ENCODE measurements at places on chromosomes 2 and 18.

GRCh38 chr2:137367361-137367760 lies 596.9 kb upstream of the HNMT start:
- ATAC-seq: no peak

DNA sequence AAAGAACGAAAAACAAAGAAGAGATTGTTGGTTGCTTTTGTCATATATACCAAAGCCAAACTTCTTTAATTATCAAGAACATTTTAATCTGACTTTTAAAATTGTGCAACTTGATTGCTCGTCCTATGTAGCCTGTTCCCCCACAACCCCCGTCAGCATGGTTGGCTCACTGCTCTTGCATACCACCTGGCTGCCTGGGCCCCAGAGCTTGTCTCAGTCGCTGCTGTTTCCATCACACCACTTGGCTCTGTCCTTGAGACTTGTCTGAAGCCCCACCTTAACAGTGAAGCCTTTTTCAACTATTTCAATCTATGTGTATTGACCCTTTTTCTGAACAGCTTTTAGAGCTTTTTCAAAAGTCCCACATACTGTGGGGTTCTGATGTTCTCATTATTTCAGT lies 270.8 kb downstream of the ZNF407 start:
- ATAC-seq: no peak

- ATAC-seq: no peak
Measured at GRCh38 chr2:174914853-174915760, 90.1 kb downstream of the CHN1 start.

GRCh38 chr2:21643180-21643579 lies 519.4 kb downstream of the TDRD15 start:
- no peak for ATAC-seq

DNA sequence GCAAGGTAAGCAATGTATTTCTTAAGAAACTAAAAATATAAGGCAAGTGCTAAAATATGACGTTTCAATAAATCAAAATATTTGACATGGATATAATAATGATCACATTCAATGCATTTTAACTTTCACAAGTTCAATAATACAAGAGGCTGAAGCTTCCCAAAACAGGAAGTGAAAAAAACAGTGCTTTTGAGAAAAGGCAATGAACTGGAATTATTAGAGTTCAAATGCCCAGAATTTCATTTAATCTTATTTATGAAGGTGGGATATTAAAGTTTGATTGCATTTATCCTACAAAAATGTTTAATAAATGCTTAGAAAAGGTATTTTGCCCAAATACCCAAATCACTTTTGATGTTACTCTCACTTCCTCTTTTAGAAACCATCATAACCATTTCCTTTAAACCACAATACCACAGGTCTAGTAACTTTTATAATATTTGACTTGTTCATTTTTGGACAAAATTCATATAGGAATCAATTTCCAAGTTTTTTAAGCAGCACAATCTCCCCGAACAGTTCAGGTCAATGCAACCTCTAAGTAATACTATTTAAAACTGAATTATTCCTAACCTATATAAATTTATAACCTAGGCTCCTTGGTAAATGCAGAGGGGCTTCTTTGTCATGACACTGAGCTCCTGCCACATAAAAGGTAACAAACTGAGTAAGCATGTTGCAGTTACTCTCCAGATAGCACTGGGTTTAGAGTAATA lies 2.1 kb downstream of the NCKAP1 start:
- ATAC-seq: no peak
